Fibroblast of lung (primary cell): ENCODE measurements at places on chromosomes 7 and 10.

- DNase-seq, result no peak
These were observed 103.5 kb downstream of the SRI start for GRCh38 chr7:88116235-88116795.

GRCh38 chr10:86688398-86688921 is 20.1 kb downstream of the LDB3 start:
- peak; percentile 77 for DNase-seq

DNA sequence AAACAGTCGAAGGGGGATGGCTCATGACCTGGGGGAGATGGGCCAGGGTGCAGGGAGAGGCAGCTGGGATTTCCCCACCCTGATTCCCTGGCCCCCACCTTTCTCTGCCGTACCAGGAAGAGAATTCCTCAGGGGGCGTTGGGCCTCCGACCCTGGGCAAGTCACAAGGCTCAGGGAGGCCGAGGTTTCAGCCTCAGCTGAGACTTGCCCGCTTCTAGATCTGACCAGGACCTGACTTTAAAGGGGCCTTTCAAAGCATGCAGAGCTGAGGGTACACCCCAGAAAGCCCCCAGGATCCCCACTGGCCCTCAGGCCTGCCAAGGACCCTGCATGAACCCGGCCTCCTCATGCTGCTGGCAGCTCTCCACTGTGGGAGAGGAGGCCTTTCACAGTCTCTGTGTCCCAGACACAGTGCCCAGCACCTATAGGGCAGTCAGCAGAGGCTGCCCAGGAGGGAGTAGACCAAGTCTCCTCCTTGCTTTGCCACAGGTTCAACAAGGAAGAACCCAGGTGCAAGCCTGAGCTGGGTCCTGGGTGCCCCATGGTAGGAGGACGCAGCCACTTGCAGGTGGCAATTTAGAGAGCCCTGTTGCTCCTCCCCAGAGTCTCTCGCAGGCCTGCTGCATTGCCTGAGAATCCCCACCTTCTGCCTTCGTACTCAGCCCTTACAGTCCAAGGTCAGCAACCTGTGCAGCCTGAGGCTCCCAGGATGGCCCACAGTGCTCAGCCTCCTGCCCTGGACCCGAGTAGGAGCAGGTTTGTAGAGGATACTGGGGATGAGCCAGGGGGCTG is 89.3 kb downstream of the CHST15 start:
- DNase-seq, result no peak

DNA sequence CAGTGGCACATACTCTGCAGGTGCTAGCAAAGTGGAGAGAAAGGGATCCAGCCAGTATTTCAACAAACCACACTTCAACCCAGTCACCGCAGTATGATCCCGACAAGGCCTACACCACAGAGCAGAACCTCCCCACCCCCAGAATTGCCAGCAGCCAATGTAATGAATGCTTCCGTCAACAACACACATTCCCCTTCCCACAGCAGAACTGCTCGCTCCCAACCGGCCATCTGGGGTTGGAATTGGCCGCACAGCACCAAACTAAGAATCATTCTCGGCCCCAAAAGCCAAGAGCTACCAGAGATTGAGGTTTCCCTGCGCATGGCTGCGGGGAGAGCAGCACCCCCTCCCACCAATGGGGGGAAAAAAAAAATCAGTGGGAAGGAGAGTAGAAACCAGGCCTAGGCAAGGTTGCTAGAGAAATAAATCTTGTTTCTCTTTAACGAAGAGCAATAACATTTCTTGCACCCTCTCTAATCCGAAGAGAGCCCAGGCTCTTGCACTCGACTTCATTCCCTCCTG is 1.1 kb downstream of the WASL start:
- peak; percentile 85 for DNase-seq

DNA sequence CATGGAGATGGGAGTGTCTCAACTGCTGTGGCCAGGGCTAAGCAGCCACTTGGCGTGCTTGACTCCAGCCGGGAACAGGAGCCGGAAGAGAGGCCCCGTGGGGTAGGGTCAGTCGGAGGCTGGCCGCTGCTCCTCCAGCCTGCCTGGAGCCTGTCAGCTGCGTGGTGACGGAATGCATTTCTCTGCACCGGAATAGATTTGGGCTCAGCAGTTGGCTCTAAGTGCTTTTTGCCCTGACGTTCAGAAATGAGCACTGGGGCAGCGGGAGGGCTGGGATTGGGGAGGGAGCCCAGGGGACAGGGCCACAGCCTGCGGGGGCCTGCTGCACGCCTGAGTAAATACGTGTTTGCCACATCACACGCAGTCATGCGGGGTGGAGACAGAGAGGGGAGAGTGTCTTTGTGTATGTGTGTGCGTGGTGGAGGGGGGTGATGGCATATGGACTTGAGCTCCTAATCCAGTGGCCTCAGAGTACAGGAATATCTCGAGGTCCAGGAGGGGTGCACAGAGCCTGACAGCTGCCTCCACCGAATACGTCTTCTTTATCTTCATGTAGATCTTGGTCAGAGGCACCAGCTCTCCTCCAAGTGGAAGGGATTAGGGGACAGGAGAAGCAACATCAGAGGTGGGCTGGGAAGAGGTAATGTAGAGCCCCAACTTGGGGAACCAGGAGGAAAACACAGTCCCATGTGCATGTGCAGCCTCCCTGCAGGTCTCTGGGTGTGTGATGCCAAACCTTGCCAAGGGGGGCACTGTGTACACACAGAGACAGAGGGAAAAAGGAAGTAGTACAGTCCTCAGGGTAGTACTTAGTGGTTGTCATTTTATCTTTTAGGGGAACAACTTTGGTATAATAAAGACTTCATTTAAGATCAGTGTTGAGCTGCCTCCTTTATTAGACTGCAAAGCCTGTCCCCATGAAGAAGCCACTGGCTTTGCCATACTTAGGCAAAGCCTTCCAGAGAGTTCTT is 151.4 kb downstream of the CDH23 start:
- peak; percentile 58 for DNase-seq

DNA sequence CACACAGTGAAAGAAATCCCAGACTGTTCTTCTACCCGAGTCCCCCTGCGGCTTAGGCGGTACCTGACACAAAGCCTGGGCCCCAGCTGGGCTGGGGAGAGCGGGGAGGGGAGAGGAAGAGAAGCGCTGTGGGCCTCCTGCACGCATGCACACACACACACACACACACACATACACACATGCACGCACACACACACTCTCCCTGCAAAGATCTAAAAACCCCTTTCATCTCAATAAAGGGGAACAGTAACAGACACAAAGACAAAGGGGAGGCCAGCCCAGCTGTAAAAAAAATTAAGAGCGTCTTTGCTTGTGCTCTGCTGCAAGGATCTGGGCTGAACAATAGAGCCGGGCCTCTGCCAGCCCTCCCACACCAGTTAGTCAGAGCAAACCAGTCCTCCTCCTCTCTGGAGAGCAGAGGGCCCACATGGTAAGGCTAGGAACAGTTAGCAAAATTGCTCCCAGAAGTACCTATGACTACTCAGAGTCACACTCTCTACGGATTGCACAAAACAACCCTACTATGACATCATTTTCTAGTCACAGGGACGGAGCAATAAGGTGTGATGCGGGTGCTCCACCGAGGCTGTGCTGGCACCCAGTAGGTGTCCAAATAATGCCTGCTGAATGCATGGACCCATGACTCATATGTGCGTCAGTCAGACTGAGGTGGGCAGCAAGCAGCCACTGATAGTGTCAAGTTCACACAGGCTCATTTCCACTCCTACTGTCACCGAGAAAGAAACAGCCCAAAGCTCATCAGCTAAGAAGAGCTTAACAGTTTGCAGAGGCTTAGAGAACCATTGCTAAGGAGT is 9.2 kb downstream of the ITPRIP start:
- DNase-seq, result peak; percentile 94

DNA sequence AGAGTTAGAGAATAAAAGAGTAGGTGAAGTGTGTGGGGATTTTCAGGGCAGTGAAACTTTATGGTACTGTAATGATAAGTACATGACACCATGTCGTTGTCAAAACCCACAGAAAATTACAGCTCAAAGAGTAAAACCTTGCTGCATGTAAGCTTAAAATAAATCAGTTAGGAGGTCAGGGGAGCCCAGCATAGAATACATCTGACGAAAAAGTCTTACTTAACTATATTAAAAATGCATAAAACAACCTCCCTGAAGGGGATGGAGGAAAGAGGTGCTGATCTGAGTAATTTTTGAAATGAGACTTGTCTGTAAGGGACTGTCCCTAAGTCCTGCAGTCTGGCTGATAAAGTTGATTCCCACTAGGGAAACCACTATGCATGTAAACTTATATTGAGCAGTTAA is 49.8 kb upstream of the AKR1E2 start:
- DNase-seq, result no peak

- DNase-seq, result no peak
These were observed 34.1 kb upstream of the TMEM243 start for GRCh38 chr7:87253589-87254087.

GRCh38 chr7:1940402-1940786 is 270.3 kb downstream of the ELFN1 start:
- peak; percentile 71 for DNase-seq

- no peak for DNase-seq
These were observed 523.2 kb upstream of the SORCS1 start for GRCh38 chr10:107687701-107688100.

- no peak for DNase-seq
These were observed 223.7 kb downstream of the MAD1L1 start for GRCh38 chr7:2008936-2009540.

GRCh38 chr7:1120791-1121190 is 32.9 kb downstream of the GPER1 start:
- no peak for DNase-seq

- no peak for DNase-seq
These were observed 4.2 kb upstream of the DPYSL4 start for GRCh38 chr10:132182591-132182990.

DNA sequence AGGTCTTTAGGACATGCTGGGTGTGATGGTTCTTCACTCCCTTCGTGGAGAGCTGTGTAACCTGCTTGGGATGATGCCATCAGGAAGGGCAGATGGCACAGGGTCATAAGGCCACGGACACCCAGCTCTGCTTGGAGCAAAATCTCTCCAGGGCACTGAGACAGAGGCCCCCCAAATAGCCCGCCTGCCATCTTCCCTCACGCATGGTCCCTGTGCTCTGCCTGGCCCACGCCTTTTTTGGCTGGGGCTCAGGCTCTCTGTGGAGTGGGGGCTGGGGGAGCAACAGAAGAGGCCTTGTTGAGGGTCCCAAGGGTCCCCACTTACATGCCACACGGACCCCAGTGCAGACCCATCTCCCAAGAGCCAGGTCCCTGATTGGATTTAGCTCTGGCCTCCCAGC is 93.3 kb upstream of the RET start:
- DNase-seq, result no peak

GRCh38 chr10:69612760-69613159 is 17.3 kb upstream of the FAM241B start:
- DNase-seq, result no peak

DNA sequence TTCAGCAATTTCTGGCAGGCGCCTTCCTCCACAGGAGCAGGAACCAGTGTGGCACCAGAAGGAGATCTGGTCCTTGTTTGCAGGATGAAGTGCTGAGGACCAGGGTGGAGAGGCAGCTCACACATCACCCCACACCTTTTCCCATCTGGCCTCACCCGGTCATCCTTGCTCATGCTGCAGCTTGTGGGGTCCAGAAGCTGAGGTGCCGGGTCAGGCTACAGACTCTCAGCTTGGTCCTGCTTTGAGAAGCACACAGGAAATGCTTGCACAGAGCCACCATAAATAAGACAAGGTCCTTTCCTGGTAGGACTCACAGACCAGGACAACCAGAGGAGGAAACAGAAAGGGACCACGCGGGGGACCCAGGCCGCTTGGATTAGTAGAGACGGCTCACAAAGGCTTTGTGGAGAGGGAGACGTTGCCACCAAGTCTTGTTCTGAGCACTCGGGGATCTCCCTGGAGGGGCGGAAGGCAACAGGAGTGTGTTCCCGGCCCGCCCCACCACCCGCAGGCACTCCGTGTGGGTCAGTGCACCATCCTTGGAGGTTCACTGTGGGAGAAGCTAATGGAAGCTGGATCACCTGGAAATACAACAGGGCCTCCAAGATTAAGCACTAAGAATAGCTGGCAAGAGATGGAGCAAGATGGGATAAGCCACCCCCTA is 29.6 kb upstream of the EN2 start:
- DNase-seq, result no peak

DNA sequence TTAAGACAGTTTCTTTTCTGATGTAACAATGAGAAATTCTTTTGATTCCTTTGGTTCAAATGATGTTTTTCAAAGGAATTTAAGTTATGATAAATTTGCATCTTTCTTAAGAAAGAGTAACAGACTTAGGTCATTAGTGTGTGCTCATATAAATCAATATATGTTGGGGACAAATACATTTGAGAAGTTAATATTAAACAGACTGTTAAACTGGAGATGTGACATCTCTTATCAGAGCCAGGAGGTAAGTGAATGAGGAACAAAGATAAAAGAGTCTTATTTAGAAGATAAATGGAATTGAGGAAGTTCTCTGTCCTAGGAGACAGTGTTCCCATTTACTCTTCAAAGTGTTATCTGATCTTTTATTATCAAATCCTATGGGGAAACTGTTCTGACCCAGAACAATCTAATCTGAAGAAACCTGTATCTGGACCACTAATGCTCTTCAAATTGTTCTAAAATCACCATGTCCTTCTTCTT is 104.8 kb upstream of the LAMB4 start:
- DNase-seq, result peak; percentile 34

DNA sequence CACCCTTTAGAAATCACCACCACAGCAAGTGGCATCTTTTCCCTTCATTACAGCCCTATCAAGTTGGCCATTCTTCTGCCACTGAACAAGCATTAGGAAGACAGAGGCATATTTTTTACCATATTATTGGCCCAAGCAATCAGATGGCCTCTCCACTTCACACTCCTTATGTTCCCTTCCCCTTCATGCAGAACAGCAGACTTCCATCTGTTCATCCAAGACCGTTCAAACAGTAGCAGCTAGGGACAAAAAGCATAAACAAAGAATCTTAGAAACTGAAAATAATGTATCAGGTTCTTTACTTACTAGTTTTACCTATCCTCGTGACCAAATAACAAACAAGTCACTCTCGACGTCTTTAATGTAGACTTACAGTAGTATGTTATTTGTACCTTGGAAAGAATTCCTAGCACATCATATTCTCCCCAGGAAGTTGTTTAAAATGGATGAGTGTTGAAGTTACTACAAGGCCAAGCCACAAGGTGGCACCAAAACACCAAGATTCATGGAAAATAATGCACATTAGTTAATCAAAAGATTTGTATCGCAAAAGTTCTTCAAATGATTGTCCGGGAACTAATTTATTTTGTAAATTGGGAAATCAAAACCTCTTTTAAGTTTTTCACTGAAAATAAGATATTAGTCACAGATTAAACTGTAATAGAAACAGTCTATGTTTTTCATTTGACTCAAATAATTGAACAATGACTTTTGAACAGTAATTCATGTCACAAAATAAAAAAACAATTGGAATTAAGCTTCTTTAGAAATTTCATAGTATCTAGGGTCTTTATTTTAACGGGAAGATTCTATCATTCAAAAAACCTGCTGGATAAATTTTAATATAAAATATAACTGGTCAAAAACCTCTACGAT is 112.1 kb downstream of the VPS41 start:
- DNase-seq, result peak; percentile 76

- DNase-seq, result peak; percentile 85
These were observed 41.8 kb upstream of the TSPAN13 start for GRCh38 chr7:16711730-16712129.
